Left renal pelvis (tissue), 4 donors: ENCODE measurements at places on chromosomes 4 and X.

- no peak for DNase-seq
These were observed 3.7 kb downstream of the HHIP start for GRCh38 chr4:144649646-144650045.

GRCh38 chr4:128661479-128661878 lies 148.0 kb upstream of the JADE1 start:
- no peak for DNase-seq

- DNase-seq = no peak
These were observed 83.8 kb downstream of the GRID2 start for GRCh38 chr4:92387459-92388069.

DNA sequence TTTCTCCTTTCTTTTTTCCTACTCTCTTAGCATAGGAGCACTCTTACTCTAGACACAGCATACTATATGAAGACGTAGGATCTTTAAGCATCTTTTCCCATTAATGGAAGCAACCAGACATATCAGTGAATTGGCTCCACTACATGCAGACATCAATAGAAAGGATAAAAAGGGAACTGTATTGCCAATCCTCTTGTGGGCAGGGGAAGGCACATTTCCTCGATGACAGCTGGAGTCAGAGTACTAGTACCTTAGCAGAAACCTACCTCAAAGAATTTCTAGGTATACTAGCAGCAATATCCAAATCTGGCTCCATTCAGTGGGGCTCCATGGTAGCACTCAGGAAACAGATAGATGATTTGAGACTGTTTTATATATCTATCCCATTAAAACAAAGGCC lies 20.1 kb downstream of the CYBB start:
- DNase-seq = no peak

GRCh38 chrX:41688156-41688555 lies 617 bp upstream of the GPR34 start:
- no peak for DNase-seq

DNA sequence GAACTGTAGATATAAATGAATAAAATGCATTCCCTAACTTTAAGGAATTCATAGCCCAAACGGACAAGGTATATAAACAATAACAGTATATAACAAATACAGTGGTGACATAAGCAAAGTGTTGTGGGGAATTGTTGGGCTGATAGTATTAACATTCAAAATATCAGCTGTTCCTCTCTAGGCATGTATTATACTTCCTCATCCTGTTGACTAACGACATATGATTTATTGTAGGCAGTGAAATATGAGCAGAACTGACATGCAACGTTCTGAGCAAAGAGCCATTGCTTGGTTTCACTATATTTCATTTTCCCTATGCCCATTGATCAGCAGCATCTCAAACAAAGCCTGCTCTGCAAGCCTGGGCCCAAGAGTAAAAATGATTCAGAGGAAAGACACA lies 143.9 kb downstream of the PTCHD1 start:
- no peak for DNase-seq

- DNase-seq = no peak
These were observed 189.6 kb downstream of the PACRGL start for GRCh38 chr4:20889901-20890300.

DNA sequence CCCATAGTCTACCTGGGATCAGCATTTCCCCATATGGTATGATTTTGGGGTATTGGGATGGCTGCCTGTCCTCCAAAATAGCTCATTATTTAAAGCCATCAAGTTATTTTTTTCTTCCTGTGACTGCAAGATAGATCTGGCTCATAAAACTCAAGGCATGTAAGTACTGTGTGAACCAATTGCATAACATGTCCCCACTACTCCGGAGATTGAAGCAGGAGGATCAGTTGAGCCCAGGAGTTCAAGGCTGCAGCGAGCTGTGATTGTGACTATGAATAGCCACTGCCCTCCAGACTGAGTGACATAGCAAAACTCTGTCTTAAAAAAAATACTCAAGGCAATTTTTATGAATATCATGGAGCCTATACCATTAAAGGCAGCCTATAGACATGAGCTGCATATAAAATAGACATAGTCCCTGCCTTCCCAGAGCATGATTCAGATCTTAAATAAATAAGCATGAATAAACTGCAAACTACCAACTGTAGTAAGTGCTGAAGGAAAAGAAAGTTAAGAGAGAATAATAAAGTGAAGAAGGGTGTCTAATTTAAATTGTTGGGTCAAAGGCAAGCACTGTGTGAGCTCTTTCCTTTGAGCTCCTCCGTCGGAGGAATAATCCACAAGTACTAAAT lies 16.9 kb upstream of the MMAA start:
- no peak for DNase-seq

- DNase-seq = no peak
These were observed 567.9 kb downstream of the INPP4B start for GRCh38 chr4:142278171-142278570.

DNA sequence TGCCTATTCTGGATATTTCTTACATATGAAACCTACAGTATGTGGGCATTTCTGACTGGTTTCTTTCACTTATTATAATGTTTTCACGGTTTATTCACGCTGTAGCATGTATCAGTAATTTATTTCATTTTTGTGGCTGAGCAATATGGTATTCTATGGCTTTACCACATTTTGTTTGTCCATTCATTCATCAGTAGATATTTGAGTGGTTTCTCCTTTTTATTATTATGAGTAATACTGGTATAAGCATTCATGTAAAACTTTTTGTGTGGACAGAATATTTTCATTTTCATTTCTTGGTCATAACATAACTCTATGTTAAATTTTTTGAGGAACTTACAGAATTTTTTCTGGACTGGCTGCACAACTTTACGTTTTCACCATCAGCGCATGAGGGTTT lies 122.7 kb upstream of the PABPC5 start:
- DNase-seq = no peak

- no peak for DNase-seq
These were observed 679.4 kb downstream of the PDHA2 start for GRCh38 chr4:96519291-96519690.

DNA sequence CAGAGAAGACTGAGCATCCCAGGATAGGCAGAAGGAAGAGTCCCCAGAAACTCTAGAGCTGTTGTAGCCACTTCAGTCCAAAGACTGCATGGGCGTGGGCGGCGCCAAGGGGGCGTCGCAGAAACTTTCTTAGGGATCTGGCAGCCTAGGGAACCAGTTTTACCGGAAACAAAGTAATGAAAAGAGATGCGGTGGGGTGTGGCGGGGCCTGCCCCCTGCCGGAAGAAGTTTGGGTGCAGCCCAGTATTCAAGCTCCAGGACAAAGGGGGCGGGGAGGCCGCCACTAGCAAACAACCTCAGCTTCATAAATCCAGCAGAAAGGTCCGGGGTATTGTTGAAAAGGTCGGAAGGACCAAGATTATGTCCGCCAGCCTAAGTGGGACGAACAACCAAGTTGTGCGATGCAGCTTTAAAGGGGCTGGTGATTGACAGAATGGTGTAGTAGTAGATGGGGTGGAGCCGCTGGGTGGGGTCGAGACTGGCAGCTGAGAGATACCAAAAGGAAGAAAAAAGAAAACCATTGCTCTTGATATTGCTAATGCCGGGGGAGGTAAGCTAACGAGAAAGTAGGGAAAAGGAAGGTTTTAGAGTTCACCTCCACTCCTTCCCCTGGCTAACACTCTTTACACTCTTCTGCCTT lies 190.5 kb downstream of the RRAGB start:
- peak; percentile 48 for DNase-seq

- no peak for DNase-seq
These were observed 60.2 kb upstream of the CBR4 start for GRCh38 chr4:169070071-169070894.

DNA sequence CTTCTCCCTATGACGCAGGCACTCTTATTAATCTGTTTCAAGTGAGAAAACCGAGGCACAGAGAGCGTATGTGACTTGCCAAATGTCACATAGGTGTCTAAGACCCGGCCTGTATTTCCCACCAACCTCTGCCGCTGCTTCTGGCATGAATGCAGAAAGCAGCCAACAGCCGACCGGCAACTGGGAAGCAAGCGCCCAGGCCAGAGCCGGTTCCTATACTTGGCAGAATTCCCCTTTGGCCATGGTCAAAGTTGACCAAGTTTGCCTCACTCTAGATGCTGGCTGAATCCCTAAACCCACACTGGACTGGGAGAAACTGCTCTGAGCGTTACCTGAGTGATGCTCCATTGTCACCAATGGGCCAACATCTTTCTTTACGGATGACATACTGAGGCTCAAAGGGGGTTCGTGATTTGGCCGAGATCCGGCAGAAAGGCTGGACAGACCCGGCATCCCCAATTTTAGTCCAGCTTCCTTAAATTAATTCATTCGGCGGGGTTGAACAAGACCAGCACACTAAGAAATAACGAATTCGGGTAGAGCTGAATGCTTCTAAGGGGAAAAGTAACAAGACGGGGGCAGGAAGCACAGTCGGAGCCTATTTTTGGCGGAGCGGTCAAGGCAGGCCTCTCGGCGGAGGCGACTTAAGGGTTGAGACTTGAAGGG lies 11.2 kb downstream of the MSX1 start:
- no peak for DNase-seq

GRCh38 chrX:37083880-37084279 lies 75.7 kb downstream of the FAM47C start:
- DNase-seq = no peak

GRCh38 chr4:185809121-185809520 lies 2.9 kb downstream of the SORBS2 start:
- DNase-seq = no peak

DNA sequence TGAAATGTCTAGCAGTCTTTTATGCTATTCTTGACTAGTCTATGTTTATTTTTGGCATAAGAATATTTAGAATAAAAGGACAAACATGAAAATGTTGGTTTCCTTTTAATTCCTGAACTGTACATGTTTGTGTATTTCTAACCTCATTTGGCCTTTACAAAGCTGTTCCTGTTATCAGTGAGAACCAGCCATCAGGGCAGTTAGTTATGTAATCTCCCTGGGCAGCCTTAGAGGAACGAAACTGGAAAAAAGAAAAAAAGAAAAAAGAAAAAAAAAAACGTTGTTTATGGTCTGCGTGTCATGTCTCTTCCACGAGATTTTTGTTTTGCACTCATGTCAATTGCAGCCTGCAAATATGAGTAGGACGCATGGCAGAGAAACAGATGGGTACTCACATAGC lies 193.7 kb downstream of the MAGEB5 start:
- DNase-seq = no peak

DNA sequence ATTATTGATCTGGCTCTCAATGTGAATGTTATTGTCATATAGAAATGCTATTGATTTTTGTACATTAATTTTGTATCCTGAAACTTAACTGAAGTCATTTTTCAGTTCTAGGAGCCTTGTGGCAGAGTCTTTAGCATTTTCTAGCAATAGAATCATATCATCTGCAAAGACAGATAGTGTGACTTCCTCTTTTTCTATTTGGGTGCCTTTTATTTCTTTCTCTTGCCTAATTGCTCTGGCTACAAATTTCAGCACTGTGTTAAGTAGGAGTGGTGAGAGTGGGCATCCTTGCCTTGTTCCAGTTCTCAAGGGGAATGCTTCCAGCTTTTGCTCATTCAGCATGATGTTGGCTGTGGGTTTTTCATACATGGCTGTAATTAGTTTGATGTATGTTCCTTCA lies 102.7 kb downstream of the SH3BGRL start:
- no peak for DNase-seq

GRCh38 chr4:2322227-2322626 lies 60.3 kb upstream of the MXD4 start:
- no peak for DNase-seq

GRCh38 chr4:5930456-5930855 lies 37.6 kb upstream of the CRMP1 start:
- DNase-seq = no peak

GRCh38 chrX:55841962-55842752 lies 124.6 kb downstream of the RRAGB start:
- DNase-seq = no peak

DNA sequence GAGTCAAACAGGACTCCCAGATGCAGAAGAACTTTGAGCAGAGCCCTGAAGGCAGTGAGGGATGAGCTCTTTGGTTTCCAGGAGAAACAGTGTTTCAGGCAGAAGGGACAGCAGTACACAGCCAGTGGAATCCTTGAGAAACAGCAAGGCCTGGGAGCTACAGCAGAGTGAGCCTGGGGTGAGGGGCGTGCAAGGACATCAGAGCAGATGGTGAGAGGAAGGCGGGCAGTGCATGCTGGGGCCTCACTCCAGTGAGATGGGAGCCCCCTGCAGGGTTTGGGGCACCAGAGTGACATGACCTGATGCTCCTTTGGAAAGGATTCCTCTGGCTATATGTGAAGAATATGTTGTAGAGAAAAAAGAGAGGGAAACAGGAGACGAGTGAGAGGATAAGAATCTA lies 98.1 kb upstream of the EGFL6 start:
- DNase-seq = no peak

- no peak for DNase-seq
These were observed 17.3 kb upstream of the NDUFC1 start for GRCh38 chr4:139319571-139319970.

- DNase-seq = no peak
These were observed 13.3 kb downstream of the IDS start for GRCh38 chrX:149491812-149492211.

GRCh38 chrX:22237479-22237878 lies 35.2 kb upstream of the CBLL2 start:
- DNase-seq = no peak

- DNase-seq = no peak
These were observed 63.4 kb downstream of the SLC9A7 start for GRCh38 chrX:46695491-46695890.

- DNase-seq = peak; percentile 7
These were observed 277.9 kb downstream of the TRIML1 start for GRCh38 chr4:188417181-188417580.

DNA sequence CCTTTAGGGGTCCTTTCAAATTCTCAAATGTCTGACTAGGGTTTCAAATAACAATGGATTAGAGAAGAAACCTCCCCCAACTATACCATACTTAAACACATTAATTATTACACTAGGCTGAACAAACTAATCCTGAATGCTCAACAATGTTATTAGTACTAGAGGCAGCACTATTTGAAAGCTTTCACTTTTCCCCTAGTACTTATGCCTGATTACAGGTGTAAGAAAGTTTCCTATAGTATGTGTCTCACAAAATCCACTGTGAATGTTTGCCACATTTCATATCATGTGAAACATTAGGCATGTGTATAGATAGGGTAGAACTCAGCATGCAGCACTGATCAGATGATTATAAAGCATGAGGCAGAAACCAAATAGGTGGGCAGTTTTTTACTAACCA lies 336.2 kb downstream of the ZNF674 start:
- DNase-seq = no peak

DNA sequence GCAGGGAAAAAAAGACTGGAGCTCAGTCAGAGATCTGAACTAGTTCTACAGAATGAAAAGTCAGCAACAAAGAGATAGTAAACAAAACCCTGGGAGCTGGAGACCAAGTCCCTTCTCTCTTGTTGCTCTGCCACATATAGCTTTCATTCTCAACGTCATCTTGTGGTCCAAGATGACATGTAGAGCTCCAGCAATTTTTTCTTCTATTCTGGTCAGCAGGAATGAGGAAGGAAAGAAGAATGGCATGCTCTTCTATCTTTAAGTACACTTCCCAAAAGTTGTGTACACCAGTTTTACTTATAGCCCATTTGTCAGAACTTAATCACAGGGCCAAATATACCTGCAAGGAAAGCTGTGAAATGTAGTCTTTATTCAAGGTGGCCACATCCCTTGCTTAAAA lies 45.6 kb downstream of the RAP2C start:
- no peak for DNase-seq
